Camera-type eye (tissue), 1 donor: ENCODE measurements at places on chromosomes 12 and 14. TPM values are rescaled to one million over a fixed set of nuclear protein-coding genes. Genes with fewer than 3 reads are reported as not detected.

TNFAIP2 gene
- total RNA-seq: 42.7 TPM

SLC8A3 gene
- total RNA-seq: 12.2 TPM

MYH6 gene
- total RNA-seq: 0.49 TPM

CD163L1 gene
- 7.4 TPM for total RNA-seq
